ENCODE measurements at places on chromosomes 7 and 10.

- DNase-seq: no peak
Measured at GRCh38 chr7:130922206-130923112, 188.5 kb upstream of the KLF14 start.

DNA sequence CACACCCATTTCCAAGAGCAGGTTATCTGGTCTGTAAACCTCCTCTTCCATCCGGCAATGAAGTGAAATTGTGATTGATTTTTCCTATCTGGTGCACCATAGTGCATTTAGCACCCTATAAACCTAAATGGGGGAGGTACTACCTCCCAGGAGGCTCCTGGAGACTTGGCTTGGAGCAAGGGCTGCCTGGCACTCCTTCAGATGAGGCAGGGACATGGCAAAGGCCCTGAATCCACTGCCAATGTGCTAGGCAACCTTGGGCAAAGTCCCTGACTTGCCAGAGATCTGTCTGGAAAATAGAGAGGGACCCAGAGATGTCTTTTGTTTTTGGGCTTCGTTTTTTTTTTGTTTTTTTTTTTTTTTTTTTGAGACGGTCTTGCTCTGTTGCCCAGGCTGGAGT is 6.7 kb upstream of the GRID1 start:
- DNase-seq: no peak

DNA sequence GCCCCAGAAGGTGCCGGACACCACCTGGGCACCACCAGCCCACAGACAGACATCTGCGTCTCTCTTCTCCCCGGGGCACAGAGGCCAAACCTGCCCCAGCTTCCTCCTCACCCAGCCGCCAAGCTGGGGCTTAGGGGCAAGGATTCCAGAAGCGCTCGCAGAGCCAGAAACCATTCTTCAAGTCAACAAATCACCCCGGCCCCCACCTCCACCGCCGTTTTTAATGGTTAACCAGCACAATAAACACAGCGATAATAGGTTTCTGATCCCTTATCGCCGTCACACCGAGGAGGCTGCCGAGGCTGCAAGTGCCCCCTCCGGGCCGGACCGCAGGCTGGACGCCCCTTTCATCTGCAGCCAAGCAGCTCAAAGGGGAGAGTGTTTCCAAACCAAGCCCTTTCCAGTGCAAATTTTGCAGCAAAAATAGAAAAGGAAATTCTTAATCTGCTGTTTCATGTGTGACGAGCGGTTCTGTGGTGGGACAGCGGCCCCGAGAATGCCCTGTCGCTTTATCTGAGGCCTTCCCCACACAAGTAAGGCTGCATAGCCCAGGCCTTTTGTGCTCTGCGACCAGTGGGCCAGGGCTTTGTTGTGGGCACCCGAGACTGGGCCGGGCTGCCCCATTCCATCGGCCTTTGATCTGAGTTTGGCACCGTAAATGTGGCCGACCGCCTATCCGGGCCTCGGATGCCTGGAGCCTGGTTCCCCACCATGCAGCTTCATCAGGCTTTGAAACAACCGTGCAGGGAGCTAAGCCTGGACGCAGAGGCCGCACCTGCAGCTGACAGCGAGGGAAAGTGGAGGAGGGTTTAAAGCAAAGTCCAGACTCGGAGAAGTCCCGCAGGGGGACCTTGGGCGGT is 83.2 kb downstream of the FOXL3 start:
- no peak for DNase-seq

- DNase-seq: no peak
Measured at GRCh38 chr10:103712146-103712545, 143.2 kb downstream of the SH3PXD2A start.

GRCh38 chr10:32210306-32211045 is 136.5 kb downstream of the EPC1 start:
- peak; percentile 59 for DNase-seq

DNA sequence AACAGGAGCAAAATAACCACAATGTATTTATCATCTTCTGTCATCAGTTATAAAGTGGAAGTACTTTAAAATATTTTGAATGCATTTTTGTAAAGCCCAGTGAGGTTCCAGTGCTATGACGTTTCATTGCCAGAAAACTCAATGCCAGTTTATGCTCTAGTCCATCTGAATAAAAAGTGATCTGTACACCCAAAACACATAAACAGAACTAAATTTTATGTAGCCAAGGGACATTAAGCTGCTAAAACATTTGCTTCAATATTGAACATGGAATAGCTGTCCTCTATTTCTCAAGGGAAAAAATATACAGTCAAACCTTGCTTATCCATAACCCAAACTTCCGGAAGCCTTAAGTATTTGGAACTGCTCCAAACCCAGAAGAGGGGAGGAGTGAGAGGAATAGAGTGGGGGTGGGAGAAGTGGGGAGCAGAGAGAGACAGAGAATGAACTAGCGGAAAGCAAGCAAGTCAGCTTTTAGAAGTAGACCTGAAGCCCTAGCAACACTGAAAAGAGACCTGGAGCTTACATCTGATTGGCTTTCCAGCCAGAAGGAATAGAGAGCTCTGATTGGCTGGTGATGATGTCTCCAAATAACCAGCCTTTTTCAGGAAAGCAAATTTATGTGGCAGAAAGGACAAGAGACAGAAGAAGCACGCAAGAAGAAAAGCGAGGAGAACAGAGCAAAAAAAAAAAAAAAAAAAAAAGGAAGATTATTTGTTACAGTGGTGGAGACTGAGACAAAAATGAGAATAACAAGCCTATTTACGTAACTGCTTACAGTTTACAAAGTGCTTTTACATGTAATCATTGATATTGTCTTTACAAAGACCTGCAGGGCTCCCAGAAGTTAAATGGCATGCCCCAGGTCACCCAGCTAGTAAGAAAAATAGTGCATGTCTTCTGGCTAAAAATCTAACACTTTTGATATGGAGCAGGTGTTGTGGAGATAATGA is 196.0 kb downstream of the RNLS start:
- DNase-seq: no peak

GRCh38 chr7:35553519-35553918 is 141.4 kb downstream of the HERPUD2 start:
- no peak for DNase-seq

- peak; percentile 15 for DNase-seq
Measured at GRCh38 chr10:124170631-124171030, 77.2 kb upstream of the CHST15 start.

DNA sequence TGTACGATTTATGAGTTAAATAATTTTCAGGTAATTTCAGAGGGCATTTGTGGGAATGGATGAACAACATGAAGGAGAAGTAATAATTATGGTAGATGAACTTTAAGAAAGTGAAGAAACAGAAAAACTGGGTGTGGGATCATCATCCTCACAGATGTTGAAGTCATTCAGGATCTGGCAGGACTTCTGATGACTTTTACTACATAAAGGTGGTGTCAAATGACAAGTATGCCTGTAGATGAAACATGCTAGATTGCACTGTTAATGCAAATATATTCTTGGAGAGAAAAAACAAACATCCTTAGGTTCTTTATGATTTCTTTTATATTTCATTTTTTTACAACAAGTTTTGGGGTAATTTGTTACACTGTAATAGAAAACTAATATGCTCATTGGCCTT is 230.2 kb downstream of the PCLO start:
- DNase-seq: no peak

GRCh38 chr7:7959979-7960670 is 8.5 kb upstream of the GLCCI1 start:
- no peak for DNase-seq

GRCh38 chr10:124482236-124482800 is 20.7 kb downstream of the LHPP start:
- DNase-seq: no peak

DNA sequence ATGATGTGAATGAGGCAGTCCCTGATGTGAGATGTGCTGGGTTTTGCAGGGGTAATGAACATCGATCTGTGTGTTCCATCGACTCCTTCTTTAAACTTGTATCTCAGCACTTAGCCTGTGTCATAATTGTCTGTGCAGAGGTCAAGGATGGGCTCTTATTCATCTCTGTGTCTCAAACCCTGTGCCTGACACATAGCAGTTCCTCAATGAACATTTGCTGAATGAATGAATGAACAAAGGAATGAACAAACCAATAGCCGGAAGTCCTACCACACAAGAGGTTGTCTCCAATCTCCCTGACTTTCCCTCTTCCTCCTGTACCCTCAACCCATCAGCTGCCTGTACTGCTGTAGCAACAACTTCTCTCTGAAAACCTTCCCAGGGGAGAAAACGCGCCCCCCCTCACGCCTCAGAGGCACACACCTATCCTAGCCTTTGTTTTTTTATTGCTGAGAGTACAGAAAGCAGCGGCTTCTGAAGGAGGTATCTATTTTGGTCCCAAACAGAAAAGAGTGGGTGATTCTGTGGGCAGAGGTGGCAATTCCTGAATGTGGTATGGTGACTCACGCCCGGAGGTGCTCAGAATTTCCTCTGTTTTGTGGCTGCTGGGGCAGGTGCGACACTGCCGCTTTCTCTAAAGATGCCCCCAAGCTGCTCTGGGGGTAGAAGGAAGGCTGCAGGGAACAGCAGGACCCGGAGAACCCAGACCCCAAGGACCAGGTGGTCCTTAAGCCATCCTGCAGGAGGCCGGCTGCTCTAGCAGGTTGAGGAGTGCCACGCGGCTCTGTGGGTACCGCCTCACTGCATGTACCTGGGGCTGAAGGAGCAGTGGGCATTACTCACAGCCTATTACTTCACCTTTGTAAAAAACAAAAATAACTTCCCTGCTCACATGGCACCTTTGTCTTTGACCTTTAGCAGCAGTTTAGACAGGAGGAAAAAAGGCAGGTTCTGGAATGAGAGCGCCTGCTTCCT is 9.6 kb downstream of the IL2RA start:
- peak; percentile 86 for DNase-seq

- DNase-seq: no peak
Measured at GRCh38 chr7:77367976-77368375, 48.2 kb downstream of the GSAP start.

DNA sequence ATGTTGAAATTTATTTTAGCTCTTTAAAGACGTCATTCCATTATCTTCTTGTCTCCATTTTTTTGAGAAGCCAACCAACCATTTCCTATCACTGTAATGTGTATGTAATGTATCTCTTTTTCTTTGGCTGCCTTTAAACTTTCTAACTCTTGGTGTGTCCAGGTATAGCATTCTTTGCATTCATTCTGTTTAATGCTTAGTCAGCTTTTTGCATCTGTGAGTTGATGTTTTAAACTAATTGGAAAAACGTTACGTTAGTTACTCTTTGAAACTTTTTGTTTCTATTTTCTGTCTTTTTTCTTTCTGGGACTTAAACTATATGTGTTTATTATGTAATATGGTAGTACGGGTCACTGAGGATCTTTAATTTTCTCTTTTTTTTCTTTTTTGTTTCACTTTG is 77.4 kb upstream of the PPP1R9A start:
- no peak for DNase-seq

GRCh38 chr7:80277434-80278427 is 143.1 kb downstream of the GNAI1 start:
- DNase-seq: no peak

- peak; percentile 96 for DNase-seq
Measured at GRCh38 chr10:75230600-75231038, 5.1 kb downstream of the COMTD1 start.

- no peak for DNase-seq
Measured at GRCh38 chr7:80182630-80183276, 48.1 kb downstream of the GNAI1 start.

DNA sequence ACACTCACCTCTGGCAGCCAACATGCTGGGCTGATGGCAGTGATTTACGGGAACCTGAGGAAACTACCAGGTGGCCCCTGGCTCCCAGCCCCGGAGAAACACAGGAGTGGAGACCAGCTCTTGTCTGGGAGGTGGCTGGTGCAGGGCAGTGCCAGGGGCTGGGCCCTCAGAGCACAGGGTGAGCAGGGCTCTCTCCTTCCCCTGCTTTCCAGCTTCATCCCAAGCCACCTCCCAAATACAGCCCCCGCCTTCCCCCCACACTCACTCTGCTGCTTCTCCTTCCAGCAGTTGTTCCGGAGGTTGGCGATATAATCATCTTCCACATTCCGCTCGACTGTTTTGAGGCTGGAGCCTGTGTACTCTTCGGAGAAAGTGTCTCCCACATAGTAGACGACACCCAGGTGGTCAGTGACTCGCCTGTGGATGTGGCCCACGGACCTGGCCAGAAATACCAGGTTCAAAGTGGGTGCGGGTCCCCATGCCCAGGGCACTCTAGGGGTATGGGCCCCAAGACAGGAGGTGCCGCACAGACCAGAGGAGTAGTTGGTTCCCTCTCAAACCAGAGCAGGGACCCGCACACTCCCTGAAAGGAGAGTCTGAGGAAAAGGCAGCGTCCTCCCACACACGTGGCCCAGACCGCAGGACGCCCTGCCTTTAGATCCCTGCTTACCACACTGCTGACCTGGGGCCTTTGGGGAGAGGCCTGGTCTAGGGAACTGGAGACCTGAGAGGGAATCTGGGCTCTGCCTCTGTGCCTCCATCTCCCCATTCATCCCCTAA is 18.3 kb downstream of the DNAJB12 start:
- peak; percentile 37 for DNase-seq

- DNase-seq: no peak
Measured at GRCh38 chr7:20260223-20260622, 43.0 kb upstream of the MACC1 start.

- DNase-seq: no peak
Measured at GRCh38 chr7:7554649-7555575, 11.8 kb upstream of the MIOS start.

- DNase-seq: no peak
Measured at GRCh38 chr10:69562731-69563254, 10.4 kb downstream of the NEUROG3 start.

DNA sequence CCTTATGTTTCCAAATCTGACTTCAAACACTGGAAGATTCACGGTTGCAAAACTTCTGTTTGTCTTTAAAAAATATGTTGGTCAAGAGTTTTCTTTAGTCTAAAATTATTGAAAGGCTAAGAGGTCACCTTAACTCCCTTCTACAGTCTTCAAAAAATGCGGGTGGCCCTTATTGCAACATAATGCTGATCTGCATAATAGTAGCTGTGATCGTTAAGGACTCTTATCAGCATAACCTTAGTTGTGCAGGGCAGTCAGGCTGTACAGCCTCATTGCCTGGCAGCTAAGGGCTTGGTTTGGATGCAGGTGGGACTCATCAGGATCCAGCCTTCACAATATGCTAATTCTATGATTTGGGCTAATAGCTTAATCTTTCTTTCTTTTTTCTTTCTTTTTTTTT is 15.0 kb downstream of the KIAA1217 start:
- no peak for DNase-seq

DNA sequence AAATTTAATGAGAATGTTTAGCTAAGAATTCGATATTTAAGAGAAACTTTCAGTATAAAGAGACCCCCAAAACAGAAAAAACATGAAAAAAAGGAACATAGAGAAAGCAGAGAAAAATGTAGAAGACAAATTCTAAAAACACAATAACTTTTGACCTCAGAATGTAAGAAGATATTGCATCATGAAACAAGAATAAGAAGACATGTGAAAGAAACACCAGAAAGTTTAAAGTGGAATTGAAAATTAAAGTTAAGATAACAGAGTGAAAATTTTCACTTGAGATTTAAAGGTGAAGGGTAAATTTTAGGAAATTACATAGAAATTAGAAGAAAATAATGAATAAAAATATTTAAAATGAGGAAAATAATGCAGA is 78.2 kb upstream of the FAM3C start:
- DNase-seq: no peak

- DNase-seq: no peak
Measured at GRCh38 chr7:8433477-8434289, at the start of gene NXPH1. NXPH1 (plus strand) TSS chr7:8433609.

GRCh38 chr7:94311515-94311914 is 83.2 kb upstream of the COL1A2 start:
- DNase-seq: no peak

GRCh38 chr7:137343281-137343841 is at the start of gene PTN:
PTN (minus strand) TSS chr7:137343733; CDS start chr7:137254973, 88,760 bp downstream.
- no peak for DNase-seq
